ENCODE measurements at places on chromosomes 12 and 14.

DNA sequence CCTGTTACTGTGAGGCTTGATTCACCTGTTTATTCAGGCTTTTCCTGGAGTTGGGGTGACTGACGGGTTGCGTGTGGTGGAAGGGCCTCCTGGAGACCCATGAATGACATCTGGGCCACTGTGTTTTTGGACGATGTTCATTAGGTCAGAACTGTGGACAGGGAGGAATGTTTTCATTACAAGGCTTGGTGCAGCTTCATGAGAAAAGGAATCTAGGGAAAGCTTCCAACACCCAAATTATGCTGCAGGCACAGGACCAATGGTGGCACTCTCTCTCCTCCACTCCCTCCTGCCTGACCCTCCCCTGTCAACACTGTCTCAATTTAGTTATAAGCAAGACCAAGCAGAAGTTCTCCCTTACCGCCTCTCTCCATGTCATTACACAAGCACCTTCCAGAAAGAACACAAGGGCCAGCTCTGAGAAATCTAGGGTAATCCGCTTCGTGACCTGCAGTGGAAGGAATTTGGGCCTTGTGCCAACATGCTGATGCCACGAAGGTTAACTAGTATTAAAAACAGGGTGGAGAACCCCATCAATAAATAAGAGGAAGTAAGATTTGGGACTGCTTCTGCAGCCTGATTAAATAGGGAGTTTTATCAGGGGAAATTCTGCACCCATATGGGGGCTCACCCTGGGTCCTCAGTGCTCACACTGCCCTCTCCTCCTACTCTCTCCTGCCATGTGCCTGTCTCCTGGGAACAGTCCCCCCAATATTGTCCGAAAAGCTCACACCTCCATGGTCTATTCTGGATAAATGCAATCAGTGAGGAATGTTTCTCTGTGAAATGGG lies 200.3 kb downstream of the KTN1 start:
- DNase-seq: no peak

DNA sequence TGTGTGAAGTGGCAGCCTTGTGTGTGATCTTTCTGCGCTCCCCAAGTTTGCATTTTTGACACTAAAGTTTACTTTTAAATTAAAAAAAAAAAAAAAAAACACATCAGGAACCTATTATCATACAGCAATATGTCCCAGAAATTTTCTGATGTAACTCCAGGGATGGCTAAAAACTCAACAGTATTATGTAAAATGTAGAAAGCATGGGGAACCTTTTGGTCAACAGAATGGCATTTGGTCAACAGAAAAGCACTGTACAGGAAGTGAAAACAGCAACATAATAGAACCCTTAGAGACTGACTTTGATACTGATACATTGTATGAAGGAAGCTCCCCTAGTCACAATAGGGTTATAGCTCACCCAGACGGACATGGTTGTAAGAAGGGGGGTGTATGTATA lies 224.3 kb downstream of the ITPR2 start:
- no peak for DNase-seq

- no peak for DNase-seq
Measured at GRCh38 chr12:127398016-127398710, 868.8 kb upstream of the TMEM132C start.

DNA sequence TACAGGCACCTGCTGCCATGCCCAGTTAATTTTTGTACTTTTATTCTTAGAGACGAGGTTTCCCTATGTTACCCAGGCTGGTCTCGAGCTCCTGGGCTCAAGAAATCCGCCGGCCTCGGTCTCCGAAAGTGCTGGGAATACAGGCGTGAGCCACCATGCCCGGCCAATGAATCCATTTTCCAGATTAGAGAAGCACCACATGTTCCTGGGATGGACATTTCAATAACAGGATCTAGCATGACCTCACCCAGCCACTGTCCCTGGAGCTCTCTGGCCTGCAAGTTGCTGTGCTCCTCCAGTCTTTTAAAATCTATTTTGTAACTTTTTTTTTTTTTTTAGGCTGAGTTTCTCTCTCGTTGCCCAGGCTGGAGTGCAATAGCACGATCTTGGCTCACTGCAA lies 2.2 kb downstream of the GPR132 start:
- no peak for DNase-seq

GRCh38 chr12:71969330-71969729 lies 30.7 kb downstream of the TPH2 start:
- no peak for DNase-seq

GRCh38 chr12:86727160-86727559 lies 471.0 kb upstream of the MGAT4C start:
- peak; percentile 24 for DNase-seq

DNA sequence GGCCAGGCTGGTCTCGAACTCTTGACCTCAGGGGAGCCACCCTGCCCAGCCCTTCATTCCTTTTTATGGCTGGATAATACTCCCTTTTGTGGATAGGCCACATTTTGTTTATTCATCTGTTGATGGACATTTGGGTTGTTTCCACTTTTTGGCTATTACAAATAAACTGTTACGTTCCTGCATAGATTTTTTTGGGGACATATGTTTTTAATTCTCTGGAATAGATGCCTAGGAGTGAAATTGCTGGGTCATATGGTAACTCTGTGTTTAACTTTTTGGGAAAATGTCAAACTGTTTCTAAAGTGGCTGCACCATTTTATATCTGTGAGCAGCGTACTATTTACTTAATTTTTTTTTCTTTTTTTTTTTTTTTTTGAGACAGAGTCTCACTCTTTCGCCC lies 9.8 kb downstream of the KMT5A start:
- no peak for DNase-seq
